SW 1271 (cell line): ENCODE measurements at places on chromosomes 6 and 20.

GRCh38 chr6:135811644-135812526 lies 39.6 kb upstream of the PDE7B start:
- no peak for DNase-seq

- DNase-seq: no peak
Observed at GRCh38 chr6:168043848-168044415, 35.1 kb downstream of the FRMD1 start.

- DNase-seq: no peak
Observed at GRCh38 chr6:20948556-20948955, 414.3 kb downstream of the CDKAL1 start.

DNA sequence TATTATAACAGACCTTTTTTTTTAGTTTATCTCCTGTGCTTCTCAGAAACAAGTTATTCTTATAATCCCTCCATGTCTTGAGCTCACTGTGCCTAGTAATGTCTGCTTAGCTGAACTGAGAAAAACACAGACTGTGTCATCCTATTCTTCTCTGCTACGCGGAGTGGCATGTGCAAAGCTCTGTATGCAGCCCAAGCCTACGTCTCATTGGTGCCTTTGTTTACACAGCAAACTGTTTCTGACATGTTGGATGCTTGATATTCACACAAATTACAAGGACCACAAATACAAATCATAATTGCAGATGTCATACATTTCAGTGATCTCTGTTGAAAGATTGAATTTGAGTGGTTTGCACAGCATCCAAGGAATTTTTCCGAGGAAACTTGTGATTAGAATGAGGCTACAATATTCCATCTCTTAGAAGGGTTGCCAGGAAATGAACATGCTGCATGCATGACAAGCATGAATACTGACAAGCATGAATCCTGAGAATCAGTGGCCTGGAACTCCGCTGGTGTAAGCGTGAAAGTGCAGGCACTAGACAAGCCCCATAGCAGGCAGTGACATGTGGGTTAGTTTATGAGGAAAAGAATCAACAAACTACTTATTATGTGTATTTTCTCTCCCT lies 128.4 kb upstream of the SGK1 start:
- DNase-seq: no peak

- no peak for DNase-seq
Observed at GRCh38 chr6:37160922-37161778, 8.8 kb upstream of the PIM1 start.

GRCh38 chr6:166389119-166389518 lies 6.4 kb upstream of the MPC1 start:
- DNase-seq: no peak

DNA sequence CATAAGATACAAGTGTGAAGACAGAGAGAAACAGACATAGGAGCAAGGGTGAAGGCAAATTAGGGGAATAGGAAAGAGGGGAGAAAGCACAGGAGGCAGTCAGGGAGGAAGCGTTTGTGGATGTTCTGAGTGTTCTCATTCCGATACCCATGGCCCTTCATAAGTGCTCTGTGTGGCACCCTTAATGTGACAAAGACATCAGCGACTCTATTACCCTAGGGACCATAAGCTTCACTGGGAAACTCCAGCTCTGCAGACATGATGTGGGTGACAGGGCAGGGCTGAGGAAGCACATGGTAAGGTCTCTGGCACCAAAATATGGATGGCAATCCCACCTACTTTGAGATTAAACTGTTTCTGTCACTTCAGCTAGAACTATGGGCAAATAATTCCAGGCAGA lies 33.0 kb downstream of the F13A1 start:
- DNase-seq: no peak

- DNase-seq: no peak
Observed at GRCh38 chr6:38021029-38021428, 201.5 kb downstream of the ZFAND3 start.

DNA sequence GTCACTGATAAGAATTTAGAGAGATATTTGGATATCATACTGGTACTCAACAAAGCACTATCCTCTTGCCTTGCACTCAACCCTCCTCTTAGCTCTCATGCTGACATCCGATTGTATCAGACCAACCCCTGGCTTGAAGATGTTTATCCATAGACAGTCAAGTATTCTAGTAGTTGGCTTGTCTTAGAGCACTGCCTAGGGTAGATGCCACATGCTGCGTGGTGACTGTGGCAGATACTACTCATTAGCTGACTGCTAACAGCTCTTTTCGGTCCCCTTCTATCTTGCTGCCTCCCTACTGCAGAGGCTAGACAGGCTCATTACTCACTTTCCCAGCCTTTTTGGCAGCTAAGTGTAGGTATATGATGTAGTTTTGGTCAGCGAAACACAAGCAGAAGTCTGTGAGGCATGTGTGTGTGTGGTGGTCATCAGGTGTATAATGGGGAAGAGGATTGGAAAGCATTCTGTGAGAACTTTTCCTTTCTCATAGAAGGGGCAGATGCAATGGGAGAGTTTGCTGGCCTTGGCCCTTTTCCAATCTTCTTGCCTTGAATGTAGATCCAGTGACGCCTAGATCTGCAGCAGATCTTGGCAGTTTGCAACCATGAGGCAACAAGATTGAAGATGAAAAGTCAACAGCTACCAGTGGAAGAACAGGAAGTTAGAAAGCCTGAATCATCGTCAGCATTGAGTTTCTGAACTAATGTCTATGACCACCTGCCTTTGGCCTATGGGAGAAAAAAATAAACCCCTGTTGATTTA lies 4.4 kb upstream of the IFNGR1 start:
- no peak for DNase-seq

DNA sequence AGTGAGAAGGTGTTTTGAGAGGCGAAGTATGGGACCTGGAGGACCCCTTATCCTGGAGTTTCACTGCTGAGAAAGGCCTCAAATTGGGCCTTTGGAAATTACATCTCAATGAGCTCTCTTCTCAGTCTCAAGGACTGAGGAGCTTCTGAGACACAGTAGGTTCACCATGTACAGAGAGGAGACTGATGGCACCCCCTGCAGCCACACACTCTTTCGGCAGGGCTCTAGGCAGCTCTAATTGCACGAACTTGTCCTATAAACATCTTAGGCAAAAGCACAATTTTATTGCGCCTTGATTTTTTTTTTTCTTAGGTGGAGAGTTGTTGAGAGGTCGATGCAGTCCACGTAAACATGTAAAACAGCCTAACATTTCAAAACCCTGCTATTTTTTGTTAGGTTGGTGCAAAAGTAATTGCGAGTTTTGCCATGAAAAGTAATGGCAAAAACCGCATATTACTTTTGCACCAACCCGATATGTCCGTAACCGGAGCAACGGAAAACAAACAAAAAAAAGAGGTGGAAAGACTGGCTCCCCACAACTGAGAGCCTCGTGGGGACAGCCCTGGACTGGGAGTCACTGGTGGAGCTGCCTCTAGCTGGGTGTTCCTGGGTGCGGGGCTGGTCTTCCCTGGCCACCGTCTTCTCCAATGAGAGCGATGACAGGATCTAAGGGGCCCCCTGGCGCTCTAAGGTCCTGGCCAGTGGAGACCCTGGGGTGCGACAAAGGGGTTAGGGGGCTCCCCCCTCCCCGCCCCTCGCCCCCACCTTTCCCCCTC lies 84.0 kb upstream of the EYA2 start:
- DNase-seq: no peak

DNA sequence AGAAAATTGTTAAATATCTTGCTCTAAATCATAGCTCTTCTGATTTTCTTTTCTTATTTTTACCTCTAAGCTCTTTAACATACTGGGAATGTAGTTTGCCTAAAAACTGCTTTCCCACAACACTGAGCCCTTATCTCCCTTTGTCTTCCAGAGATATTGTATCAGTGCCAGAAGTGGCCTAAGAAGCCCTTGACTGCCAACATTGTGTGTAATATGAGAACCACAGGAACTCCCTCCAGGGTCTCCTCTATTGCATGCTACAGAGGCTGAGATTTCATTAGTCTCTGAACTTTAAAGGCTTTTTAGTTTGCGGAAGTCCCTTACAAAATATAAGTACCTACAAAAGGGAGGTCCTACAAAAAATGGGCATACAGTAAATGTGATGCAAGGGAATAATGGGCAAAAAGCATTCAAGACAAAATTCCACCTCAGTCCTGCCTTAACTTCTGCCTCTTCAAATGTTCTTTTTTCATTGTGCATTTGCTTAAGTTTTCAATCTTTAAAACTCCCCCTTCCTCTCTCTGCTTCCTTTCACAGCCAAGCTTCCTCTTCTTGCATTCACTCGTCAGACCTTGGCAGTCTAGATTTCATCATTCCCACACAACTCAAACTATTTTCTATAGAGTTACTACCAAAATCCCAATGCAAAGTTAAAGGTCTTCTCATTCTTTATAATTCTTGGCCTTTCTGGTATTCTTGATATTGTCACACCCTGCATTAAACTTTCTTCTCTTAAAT lies 76.5 kb downstream of the ADGRG6 start:
- DNase-seq: peak; percentile 87

- no peak for DNase-seq
Observed at GRCh38 chr20:17172836-17173516, 53.9 kb upstream of the PCSK2 start.

DNA sequence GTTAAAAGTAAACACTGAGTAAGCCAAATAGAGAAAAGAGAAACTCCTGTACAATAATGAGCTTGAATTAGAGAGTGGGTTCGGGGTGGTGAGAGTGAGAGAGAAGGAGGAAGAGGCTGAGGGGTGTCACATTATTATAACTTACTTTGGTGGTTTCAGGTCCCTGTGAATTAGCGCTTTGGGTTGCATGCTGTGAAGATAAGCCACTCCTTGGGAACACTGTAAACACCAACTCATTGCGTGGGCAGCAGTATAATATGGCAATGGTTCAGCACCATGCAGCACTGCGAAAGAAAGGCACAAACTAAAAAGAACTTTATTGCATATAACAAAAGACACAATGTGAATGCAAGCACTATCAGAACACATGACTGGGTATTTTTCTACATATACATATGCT lies 26.9 kb downstream of the MAP3K7 start:
- no peak for DNase-seq

DNA sequence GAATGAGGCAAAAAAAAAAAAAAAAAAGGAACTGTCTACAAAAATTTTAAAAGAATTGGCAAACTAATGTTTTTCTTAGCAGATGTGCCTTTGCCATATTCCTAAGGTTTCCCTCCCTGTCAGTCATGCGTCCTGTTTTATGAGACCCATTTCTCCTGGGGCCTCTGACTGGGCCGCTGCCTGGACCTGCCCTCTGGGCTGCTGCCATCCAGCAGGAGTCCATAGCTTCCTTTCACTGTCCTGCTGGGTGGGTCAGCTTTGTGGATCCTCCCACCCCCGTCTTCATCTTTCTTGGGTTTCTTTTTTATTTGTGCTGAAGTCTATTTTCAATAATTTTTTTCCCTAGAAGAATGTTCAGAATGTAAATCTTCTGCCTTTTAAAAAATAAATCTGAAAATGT lies 110.8 kb upstream of the SCP2D1 start:
- DNase-seq: no peak

- no peak for DNase-seq
Observed at GRCh38 chr20:57256908-57257307, 9.5 kb downstream of the BMP7 start.

- no peak for DNase-seq
Observed at GRCh38 chr20:57504411-57504810, 20.5 kb downstream of the CTCFL start.
